ENCODE measurements at places on chromosomes 7 and 10.

- no peak for DNase-seq
Measured at GRCh38 chr7:155874010-155874409, 61.7 kb upstream of the SHH start.

DNA sequence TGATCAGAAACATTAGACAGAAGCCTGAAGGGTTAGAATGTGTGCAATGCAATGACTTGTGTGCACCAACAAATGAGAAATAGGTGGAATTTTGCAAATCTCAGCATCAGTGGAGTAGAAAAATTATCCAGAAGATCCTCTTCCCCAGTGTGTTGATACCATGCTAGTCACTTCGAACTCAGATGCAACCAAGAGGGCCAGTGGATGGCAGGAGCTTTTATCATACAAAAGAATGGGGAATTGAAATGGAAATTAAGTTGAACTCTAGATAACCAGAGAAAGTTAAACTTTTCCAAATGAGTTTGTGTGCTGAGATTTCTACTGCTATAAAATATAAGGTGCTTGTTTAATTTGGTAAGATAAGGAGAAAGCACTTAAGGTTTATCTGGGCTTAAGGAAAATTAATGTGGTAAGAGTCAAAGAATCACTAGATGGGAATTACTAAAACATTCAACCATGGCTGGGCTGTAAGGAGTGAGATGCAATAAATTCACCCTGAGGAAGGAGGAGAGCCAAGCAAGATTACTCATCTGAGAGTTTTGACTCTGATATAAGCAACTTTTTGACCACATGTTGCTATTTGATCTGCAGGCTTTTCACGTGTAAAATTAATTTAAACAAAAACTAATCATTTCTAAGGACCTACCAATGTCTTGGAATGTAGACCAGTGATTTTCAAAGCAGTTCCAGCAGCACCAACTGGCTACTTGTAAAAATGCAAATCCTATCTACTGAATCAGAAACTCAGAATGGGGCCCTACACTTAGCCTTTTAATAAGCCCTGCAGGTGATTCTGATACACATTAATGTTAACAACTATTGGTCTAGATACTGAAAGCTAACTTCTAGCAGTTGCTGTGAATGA, 113.2 kb downstream of the CDC14C start:
- no peak for DNase-seq

DNA sequence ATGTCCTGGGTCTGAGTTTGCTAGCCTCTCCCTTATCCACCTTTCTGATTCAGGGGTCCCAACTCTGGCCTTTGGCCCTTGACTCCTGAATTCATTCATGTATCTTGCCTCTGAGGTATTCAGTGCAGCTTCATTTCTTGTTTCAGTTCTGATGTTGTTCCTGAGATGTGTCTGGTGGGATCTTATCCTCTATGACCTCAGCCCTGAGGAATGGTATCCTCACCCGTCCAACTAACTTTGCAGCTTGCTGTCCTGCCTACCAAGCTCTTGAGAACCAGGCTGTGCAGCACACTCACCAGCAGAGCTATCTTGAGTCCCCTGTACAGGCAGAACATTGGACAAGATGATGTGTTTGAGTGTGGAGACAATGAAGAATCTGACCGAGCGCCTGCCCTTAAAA, 13.8 kb downstream of the SUFU start:
- no peak for DNase-seq

DNA sequence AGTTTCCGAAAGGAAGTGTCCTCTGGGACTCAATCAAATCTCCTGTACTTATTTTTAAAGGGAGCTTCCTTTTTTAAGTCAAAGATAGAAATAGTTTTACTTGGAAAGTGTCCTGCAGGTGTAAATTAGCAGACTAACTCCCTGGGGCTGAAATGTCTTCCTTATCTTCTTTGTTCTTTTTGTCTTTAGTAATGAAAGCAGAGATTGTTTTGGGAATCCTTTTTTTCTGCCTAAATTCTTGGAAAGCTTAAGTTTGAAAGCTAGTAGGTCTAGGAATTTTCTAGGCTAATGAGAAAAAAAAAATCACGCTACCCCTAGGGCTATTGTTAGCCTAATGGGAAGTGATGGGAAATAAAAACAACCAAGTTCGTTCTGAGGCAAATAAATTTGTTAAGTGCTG, 139.1 kb upstream of the CSTF2T start:
- no peak for DNase-seq
